HS-27A (cell line): ENCODE measurements at places on chromosomes 7 and 10.

DNA sequence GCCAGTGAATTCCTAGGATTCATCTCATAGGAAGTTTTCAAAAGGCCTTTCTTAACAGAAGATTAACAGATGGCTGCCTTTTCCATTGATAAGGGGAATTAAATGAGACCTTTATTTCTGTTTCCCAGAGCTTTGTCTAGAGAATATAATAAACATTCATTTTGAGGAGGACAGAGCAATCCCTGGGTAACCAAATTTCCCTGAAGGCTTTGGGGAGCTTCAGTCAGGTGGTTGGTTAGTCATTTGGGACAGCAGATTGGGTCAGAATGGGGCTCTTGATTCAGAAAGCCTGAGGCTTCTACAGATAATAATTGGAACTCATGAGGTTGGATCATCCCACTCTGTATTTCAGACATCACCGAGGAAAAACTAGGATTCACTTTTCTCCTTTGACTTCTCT lies 21.8 kb downstream of the MXI1 start:
- no peak for DNase-seq

- no peak for DNase-seq
These were observed 5.5 kb downstream of the NCOA4 start for GRCh38 chr10:46024948-46025347.

DNA sequence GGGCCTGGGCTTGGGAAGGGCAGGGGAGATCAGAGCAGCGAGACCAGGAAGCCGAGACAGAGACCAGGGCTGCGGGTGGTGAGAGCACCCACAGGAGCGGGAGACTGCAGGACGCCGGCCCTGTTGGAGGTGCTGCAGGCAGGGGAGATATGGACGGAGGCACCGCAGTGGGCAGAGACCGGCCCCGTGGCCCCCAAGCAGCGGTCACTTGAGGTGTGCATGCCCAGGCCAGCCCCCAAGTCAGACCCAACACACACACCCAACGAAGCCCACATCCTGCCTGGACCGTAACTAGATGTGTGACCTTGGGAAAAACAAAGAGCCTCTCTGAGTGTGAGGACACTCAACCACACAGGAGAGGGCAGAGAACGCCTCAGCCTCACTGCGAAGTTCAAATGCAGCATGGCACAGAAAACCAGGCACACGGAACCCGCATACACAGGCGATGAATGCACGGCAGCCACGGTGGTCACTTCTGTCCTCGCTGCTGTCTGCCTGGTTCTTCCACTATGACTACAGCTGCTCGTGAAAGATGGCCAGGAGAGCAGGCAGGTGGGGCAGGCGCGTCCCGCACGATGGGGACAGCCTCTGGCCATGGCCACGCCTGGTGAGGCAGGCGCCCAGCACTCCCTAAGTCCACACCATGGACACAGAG lies 214.7 kb downstream of the MAD1L1 start:
- no peak for DNase-seq

DNA sequence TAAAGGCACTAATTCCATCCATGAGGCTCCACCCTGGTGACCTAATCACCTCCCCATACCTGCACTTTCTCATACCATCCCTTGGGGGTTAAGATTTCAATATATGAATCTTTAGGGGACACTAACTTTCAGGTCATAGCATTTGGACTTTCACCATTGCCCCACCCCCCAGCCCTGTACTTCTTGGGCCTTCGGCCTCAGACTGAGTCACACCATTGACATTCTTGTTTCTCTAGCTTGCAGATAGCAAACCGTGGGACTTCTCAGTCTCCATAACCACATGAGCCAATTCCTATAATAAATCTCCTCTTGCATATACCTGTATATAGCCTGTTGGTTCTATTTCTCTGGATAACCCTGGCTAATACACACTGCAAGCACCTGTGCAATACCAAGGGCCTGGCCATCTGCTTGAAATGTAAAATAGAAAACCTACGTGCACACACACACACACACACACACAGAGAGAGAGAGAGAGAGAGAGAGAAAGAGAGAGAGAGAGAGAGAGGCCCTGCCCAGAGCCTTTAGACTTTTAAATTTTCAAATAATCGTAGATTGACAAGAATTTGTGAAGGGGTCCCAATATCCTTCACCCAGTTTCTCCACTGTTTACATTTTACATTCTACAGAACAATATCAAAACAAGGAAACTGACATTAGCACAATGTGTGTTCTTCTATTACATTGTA lies 25.3 kb downstream of the ANXA8 start:
- DNase-seq: peak; percentile 51

- no peak for DNase-seq
These were observed 138.9 kb downstream of the PKD1L1 start for GRCh38 chr7:47809387-47809786.

DNA sequence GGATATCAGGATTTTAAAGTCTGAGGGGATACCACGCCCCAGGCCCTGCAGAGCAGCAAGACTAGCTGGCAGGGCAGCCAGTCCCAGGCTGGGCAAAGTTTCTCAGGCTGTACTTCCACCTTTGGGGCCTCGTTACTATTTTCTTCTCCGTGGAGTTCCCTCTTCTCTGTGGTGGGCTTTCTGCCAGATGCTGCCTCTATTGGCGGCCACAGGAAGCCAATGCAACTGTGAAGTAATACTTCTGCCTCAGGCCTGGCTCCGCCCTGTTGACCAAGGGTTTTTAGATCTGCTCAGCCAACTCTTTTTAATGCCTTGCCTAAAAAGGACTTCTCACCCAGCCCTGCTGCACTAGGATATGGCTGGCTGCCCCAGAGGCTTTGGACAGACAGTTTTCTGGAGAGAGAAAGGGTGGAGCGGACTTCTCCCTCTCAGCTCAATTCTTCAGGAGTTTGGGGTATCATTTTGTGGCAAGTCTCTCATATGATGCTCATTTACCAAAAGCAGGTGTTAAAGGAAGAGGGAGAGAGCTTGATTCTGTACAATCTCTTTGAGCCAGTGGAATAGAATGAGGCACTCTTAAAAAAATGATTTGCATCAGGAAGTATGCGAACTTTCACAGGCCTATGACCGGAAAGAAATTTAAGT lies 67.4 kb downstream of the HHEX start:
- no peak for DNase-seq

GRCh38 chr10:80870282-80870681 lies 332.6 kb downstream of the SH2D4B start:
- DNase-seq: no peak

- no peak for DNase-seq
These were observed 1189.2 kb downstream of the TYW1 start for GRCh38 chr7:68185631-68186456.

- peak; percentile 29 for DNase-seq
These were observed 32.1 kb upstream of the CCSER2 start for GRCh38 chr10:84296091-84296981.

DNA sequence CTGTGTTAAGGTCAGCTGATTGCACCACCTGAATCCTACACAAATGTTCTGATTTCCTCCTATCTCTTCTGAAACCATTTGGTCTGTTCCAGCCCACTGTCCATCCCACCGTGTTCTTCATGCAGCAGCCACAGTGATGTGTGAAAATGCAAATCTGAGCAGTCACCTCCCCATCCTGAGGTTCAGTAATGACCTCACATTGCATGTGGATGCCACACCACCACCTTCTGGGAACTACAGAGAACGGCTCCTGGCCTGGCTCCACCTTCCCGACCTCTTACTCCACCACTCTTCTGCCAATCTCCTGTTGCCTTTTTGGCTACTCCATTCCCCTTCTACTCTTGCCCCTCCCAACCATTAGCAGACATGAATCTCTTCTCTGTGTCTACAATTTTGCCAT lies 244.4 kb downstream of the TNS3 start:
- no peak for DNase-seq

DNA sequence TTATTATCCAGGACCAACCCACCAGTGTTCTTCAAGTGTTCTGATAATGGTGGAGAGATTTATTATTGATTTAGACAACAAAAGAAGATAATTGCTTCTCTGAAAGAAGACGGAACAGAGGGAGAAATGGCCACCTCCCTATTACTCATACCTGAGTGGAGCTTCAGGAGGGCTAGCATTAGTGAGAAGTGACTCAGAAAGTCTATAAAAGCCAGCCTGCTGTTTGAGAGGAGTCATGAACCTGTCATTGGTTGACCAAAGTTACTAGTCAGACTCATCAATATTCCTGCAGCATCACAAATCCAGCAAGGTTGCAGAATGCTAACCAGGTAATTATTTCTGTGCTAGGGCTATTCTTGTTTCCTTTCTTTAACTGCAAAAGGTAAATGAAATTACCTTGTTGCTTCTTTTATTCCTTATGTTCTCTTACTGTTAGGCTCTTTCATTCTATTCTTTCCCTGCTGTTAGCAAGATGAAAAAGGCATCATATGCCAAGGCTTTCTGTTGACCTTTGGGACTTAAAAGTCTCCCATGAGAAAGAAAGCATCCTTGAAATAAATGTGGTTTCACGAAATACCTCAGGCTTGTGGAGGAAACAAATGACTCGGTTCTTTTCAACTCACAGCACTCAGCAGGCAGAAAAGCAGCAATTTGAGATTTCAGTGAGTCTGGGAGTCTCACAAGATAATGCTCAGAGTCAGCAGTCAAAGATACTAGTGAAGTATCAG lies 256.4 kb upstream of the PHYHIPL start:
- DNase-seq: peak; percentile 31

GRCh38 chr10:25849268-25849667 lies 84.8 kb upstream of the MYO3A start:
- no peak for DNase-seq

DNA sequence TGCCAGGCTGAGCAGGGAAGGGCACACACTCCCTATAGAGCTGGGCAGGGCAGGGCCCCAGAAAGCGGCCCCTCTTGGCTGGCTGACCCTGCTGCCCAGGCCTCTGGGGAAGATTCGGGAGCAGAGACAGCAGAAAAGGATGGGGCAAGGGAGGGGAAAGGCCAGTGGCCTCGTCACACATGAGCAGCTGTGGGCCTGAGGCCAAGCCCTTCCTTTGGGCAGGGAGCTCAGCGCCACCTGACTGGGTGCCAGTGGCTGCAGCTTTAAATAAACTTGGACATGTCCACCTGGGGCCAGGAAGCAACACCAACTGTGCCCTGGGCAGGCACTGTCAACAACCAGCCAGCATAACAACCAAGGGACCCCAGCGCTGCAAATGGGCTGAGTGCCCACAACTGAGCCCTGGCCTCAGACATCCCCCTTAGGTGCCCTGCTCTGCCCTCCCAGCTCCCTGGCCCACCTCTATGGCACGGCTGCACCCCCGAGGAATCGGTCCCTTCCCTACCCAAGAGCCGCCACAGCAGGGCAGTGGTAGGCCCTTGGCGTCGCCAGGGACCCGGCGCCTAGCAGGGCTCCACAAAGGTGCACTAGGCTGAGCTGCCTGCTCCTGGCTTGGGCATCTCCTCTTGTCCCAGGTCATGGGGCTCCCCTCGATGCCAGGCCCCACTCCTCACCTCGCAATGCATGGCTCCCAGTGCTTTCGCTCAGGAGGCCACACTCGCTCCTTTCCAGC lies 2.6 kb downstream of the CAMK2B start:
- DNase-seq: no peak

- DNase-seq: no peak
These were observed 253.4 kb downstream of the GALNT17 start for GRCh38 chr7:71385330-71385729.

GRCh38 chr7:15007507-15007906 lies 105.0 kb upstream of the DGKB start:
- no peak for DNase-seq

- DNase-seq: no peak
These were observed 76.9 kb upstream of the LANCL2 start for GRCh38 chr7:55288070-55288824.

GRCh38 chr10:124238367-124238766 lies 145.0 kb upstream of the CHST15 start:
- DNase-seq: no peak

DNA sequence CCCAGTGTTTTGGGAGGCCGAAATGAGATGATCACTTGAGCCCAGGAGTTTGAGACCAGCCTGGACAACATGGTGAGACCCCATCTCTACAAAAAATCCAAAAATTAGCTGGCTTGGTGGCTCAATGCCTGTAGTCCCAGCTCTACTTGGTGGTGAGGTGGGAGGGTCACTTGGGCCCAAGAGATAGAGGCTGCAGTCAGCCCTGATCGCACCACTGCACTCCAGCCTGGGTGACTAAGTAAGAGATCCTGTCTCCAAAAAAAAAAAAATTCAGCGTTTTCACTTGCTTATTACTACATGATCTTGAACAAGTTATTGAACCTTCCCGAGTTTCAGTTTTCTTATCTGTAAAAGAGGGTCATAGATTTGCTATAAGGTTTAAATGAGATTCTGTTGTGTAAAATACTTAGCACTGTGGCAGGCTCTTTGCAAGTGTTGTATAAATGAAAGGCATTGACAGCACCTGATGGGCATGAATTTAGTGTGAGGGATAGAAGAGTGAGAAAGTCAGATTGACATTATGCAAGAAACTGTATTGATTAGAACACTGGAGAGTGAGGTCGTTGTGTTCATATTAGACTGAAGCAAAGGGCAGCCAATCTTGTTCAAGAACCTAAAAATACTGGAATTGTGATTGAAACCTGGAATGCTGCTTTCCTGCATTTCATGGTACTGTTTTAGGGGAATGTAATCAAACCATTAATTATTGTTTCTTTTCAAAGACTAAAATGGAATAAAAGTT lies 136.8 kb downstream of the LCOR start:
- DNase-seq: no peak

GRCh38 chr7:18341756-18342155 lies 153.8 kb upstream of the HDAC9 start:
- no peak for DNase-seq

- no peak for DNase-seq
These were observed 199.5 kb downstream of the ELFN1 start for GRCh38 chr7:1869452-1870130.

DNA sequence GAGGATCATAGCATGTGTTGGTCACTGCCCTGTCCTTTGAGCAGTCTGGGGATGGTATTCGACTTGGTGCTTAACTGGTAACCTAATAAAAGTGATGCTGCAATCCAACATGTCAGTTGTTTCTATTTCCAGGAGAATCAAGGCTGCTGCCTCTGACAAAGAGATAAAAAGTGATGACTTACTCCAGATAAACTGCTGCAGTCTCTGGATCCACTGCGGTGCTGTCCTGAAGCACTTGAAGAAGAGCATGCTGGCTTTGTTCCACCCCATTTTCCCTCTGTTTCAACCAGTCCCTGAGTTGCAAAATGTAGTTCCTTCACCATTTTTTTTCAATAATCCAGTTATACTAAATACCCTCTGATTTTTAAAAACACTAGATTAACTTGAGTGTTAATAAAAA lies 403.5 kb upstream of the ANKRD30A start:
- no peak for DNase-seq

DNA sequence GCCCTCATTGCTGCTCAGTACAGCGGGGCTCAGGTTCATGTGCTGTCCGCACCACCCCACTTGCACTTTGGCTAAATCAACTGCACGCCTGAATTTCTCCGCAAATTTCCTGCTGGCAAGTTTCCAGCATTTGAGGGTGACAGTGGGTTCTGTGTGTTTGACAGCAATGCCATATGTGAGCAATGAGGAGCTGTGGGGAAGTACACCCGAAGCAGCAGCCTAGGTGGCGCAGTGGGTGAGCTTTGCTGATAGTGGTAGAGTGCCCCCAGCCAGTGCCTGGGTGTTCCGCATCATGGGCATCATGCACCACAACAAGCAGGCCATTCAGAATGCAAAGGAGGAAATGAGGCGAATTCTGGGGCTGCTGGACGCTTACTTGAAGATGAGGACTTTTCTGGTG lies 103.9 kb upstream of the POT1 start:
- DNase-seq: no peak

- no peak for DNase-seq
These were observed 60.9 kb downstream of the CALML3 start for GRCh38 chr10:5585517-5586206.

- no peak for DNase-seq
These were observed 24.8 kb downstream of the KCNH2 start for GRCh38 chr7:150953061-150953997.
